Fibroblast of skin of right quadriceps (primary cell): ENCODE measurements at places on chromosomes 6 and 20.

DNA sequence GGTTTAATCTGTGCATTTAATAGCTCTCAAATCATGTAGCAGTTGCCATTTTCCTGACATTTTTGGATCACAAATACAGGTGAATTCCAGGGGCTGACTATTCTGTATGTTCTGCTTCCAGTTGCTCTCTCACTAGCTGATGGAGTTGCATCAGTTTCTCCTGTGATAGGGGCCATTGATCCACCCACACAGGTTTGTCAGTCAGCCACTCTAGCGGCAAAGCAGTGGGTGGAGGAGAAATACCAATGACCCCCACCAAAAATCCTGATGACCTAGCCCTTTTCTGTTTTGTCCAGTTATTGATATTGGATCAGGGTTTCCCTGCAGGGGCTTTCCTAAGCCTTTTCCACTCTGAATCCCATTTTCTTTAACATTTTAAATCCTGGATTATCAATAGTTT lies 72.3 kb upstream of the BTN3A2 start:
- no peak for DNase-seq

DNA sequence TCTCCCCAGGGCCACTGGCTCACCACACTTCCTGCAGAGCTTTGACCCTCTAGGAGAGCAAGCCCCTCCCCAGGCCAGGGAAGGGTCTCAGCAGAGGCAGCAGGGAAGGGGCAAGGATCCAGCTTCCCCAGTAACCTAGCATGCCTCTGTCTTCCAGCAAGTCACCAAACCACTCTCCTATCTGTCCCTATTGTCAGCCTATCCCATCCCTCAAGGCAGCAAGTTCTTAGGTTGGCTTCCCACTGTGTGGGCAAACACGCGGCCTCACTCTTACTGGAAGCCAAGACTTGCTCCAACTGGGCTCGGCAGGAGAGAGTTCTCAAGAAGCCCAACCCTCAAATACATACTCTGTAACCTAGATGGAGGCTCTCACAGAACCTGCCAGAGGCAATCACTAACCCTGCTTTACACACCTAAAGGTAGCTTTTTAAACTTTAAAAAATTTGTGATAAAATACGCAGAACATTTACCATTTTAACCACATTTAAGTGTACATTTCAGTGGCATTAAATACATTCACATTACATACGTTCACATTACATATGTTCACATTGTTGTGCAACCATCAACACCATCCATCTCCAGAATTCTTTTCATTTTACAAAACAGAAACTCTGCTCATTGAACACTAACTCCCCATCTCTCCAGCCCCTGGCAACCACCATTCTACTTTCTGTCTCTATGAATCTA lies 58.5 kb downstream of the MRPL14 start:
- DNase-seq: no peak

DNA sequence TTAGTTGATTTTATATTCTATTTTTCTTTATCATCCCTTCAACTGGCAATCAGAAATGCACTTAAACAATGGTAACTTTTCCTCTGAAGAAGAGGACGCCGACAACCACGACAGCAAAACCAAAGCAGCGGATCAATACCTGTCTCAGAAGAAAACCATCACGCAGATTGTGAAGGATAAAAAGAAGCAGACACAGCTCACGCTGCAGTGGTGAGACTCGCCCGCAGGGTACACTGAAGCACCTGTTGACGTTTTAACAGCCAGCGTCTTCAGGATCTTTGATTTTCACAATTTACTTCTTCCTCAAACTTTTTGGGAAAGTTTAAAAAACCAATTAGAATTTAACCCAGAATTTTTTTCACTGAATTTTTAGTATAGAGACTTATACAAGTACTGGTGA lies 701 bp downstream of the RFX6 start:
- no peak for DNase-seq

GRCh38 chr6:53496797-53497375 lies 48.0 kb downstream of the GCLC start:
- peak; percentile 83 for DNase-seq

DNA sequence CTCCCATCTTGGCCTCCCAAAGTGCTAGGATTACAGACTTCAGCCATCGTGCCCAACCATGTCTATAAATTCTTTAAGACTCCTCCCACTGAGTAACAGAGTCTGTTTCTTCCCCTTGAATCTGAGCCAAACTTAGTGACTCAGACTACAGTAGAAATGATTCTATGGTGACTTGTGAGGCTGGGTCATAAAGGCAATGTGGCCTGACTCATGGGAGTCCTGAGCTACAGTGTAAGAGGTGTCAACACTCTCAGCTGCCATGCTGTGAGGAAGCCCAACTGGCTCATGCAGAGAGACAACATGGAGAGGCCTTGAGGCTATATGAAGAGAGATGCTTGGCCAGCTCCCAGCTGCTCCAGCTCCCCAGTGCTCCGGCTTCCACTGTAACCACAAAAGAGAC lies 5.2 kb upstream of the NRSN2 start:
- peak; percentile 90 for DNase-seq

DNA sequence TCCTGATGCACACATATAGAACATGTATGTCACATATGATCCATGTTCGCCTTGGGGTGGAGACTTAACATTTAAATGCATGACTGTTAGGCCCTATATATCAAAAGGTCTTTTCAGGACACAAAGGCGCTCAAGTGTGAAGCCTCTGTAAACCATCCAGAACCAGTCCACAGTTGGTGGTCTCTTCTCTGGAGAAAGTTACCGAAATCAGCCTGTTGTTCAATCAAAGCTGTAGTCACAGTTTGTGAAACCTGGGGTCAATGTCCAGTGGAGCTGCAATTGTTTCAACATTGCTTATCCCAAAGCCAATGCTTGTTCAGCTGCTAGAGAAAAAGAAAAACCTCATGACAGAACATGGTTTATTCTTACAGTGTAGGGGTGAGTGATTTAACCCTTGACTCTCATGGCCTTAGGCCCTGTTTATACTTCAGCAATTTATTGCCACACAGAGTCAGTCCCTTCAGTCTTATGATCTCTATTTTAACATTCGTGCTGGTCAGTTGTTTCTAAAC lies 193.6 kb upstream of the CST7 start:
- DNase-seq: no peak

- DNase-seq: peak; percentile 77
Measured at GRCh38 chr6:105838171-105838570, 248.0 kb upstream of the PRDM1 start.

DNA sequence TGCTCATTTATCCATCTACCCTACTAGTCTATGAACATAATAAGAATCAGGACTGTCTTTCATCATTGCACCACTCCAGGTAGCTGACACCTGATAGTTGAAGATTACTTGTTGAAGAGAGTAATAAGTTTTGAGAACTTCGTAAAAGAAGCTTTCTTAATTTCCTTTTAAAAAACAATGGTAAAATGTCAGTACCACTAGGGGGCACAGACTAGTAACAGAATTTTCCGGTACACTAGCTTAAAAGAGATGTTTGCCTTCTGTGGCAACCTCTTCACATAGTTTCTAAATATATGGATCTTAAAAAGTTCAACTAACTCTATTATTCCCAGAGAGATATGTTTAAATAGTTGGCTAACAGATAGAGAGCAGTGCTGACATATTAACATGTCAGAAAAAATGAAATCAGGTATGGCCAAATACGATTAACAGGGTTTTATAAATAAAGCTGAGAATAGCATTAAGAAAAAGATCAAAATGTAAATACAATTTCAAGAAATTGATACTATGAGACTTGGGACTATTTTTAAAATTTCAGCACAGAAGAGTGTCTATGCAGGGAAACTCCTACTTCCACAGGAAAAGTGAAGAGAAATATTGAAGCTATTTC lies 5.4 kb upstream of the KCNQ5 start:
- DNase-seq: peak; percentile 47

GRCh38 chr6:21836277-21836676 lies 242.7 kb downstream of the SOX4 start:
- peak; percentile 60 for DNase-seq

GRCh38 chr6:167572841-167573271 lies 248.0 kb downstream of the TTLL2 start:
- no peak for DNase-seq

DNA sequence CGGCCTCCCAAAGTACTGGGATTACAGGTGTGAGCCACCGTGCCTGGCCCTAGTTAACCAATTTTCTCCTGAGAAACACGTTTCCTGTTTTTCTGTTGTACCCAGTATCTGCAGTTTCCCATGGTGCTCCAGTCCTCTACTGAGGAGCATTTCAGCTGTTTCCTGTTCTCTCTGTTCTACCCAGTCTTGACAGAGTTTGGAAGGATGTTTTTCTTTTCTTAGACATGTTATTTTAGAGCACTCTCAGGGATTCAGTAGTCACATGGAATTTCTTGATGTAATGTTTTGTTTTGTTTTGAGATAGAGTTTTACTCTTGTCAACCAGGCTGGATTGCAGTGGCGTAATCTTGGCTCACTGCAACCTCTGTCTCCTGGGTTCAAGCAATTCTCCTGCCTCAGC lies 129.8 kb upstream of the TIAM2 start:
- no peak for DNase-seq

- DNase-seq: no peak
Measured at GRCh38 chr6:86966271-86966670, 28.9 kb downstream of the HTR1E start.

DNA sequence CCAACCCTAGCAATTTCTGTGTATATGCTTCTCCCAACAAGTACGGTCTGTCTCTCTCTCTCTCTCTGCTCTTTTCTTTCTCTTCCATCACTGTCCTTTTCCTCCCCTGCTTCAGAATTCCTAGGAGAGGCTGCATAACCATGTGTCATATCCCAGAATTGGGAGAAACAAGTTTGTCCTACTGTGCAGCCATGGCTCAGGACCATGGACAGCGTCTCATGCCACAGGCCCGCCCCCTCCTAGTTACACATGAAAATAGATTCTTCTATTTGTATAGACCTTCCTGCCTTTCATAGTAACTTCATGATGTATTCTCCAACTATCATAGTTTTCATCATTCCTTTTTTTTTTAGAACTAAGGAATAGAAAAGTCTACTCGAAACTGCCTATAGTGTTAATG lies 98.0 kb downstream of the FNDC1 start:
- no peak for DNase-seq

- no peak for DNase-seq
Measured at GRCh38 chr20:39909447-39909846, 779.6 kb downstream of the MAFB start.

DNA sequence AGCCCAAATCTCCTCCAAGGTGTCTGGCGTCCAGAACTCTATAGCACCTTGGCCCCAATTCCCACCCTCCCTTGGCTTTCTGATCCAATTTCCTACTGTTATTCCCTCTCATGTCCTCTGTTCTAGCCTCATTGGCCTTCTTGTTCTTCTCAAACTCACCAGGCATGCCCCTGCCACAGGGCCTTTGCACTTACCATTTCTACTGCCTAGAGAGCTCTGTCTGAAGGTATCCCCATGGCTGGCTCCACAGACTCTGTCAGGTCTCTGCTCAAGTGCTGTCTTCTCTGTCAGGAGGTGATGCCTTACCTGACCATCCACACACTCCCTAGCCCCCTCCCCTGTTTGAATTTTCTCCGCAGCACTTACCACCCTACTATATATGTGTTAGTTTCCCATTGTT lies 5.6 kb upstream of the BMP6 start:
- no peak for DNase-seq

GRCh38 chr20:42098418-42098817 lies 480.2 kb upstream of the CHD6 start:
- DNase-seq: no peak

- DNase-seq: no peak
Measured at GRCh38 chr6:120735641-120736040, 598.6 kb downstream of the TBC1D32 start.

DNA sequence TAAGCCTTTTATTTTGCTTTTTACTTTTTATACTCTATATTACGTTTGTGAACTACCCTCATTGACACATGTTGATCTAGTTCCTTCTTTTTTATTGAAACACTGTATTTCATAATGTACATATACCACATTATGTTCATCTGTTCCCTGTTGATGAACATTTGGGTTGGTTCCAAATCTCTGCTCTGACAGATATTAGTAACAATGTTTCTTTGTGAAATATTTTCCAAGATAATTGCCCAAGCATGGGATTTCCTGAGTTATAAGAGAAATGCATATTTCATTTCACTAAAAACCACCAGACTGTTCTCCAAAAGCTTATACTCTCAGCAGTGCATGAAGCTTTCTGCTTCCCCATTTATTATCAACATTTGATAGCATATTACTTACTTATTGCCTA lies 44.2 kb upstream of the TNFRSF21 start:
- no peak for DNase-seq

DNA sequence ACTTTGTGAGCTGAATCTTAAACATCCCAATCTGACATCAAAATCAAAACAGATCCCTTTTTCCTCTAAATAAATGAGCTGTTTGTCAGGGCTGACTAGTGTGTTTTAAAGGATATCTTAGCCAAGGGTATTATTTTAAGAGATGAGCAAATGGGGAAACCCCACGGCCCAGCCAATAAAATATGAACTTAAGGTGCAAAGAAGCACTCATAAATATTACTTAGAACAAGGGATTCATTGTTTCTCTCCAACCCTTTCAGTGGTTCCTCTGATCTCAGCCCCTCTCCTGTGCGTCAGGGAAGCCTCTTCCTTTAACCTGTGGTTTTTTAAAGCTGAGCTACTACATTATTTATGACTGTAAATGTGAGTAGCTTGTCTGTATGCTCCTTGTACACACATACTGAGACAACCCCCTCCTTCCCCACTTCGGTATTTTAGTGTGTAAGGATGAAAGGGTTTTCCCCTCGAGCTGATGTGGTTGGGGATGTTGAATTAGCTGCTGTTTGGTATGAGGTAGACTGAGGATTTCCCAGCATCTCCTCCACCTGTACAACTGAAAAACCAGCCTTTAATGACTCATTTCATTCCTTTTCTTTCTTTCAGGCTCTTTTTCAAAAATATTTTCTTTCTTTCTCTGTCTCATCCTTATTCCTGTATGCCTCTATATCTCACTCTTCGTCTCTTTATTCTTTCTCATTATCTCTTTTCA lies 6.5 kb downstream of the BMP5 start:
- DNase-seq: no peak

- DNase-seq: no peak
Measured at GRCh38 chr6:36111526-36111925, 18.8 kb upstream of the MAPK13 start.

DNA sequence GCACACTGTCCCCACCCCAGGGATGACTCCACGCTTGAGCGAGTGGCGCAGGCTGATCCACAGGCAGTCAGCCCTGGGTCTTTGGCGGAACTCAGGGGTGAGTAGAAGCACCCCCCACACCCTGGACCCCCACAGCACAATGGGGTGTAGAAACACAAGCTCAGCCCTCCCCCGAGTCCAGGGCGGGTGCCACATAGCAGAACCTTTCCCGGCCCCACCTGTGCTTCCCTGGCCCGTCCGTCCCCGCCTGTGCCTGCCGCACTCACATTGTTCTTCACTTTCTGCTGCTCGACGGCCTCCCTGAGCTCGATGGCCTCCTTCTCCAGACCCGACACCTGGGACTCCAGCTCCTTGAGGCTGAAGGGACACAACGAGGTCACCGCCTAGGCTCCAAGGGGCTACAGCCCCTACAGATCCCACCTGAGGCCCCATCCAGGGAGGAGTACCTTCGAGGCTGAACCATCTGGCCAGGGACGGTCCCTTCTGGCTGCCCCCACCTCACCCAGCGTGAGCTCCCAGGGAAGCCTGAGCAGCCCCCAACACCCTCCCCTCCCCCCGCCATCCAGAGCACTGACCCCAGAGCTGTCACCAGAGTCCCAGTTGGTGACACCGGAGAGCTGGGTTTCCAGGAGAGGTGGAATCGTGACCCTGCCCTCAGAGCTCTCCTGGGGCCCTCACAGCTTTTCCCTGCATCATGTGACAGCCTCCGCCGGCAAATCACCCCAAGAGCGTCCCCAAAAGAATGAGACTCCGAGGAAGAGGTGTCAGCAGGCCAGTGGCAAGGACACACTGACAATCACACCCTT lies 55.6 kb downstream of the DSTN start:
- no peak for DNase-seq

GRCh38 chr6:116329156-116329555 lies 41.6 kb upstream of the DSE start:
- peak; percentile 65 for DNase-seq
